Stimulated activated CD4-positive, alpha-beta T cell treated with anti-CD3 and anti-CD28 coated beads, Interleukin-15, amount 100 ng/mL, for 1 hour (primary cell): ENCODE measurements at places on chromosomes 3 and 15.

DNA sequence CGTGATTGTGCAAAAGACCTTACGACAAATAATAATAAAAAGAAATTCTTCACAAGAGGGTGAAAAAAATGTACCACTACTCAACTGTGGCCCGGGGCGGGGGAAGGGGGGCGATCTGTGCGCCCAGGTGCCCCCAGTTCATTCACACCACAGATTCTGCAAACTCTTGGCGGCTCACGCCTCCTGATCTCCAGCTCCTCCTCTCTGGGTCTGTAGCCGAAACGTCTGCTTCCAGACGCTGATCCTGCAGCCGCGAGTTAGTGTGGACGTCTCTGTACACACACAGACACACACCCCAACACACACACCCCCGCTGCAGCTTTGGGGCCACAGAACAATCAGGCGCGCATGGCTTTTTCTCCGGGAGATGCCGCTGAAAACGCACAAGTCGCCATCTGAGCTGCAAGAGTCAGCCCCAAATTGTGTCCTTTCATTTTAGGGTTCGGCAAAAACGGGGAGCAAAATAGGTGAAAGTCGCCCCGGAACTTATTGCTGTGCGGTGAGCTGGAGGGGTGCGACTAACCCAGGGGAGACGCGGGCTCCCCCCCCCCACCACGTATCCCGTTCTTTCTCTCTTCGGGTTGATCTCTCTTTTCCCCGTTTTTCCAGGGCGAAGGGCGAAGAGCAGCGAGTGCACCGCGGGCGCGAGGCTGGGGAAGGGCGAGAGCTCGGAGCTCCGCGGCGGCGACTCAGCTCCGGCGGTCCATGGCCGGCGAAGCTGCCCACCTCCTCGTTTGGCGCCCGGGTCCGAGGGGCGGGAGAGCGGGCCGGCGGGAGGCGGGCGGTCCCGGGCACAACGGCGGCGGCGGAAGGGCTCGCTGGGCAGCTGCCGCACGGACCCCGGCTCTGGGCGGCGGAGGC lies 505 bp upstream of the WNT5A start:
- DNase-seq, result no peak

- DNase-seq, result no peak
Measured at GRCh38 chr3:135751991-135752390, 213.5 kb upstream of the PPP2R3A start.

DNA sequence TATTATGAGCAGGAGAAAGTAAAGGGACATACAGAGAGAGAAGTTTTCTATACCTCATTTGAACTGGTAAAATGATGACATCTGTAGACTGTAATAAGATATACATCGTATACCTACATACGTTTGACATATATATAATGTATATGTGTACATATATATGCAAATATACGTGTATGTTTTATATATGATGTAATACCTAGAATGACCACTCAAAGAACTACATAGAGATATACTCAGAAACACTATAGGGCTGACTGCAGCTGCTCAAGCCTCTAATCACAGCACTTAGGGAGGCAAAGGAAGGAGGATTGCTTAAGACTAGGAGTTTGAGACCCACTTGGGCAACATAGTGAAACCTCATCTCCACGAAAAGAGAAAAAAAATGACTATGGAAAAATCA lies 48.5 kb upstream of the MCTP2 start:
- DNase-seq, result no peak

DNA sequence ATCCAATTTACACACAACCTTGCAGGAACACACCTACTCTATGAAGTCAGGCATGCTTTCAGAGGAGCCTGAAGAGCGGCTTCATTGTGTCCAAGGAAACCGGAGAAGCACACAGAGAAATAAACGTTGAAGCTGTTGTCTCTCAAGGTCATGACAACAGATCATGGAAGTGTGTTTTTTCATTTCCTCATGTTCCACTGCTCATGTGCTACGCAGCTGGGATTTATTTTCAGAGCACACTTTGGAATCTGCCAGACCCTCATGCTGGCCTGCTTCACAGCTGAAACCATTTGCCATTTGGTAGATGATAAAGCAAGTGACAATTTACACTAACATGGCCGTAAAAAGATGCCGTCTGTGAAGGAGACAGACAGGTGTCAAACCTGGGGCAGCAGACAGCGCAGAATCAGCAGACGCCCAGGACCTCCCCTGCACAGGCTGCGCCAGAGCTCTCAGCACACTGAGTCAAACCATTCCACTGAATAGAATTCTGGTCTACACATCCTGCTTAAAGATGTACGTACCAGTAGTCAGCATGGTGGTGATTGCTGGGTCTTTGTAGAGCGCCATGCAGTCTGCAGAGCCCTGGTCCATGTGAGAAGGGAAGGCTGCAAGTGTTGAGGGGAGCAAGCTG lies 99.3 kb downstream of the ARNT2 start:
- DNase-seq, result no peak

- no peak for DNase-seq
Measured at GRCh38 chr3:59992578-59992977, 942.8 kb upstream of the CFAP20DC start.

GRCh38 chr15:96132126-96132525 lies 198.4 kb upstream of the NR2F2 start:
- no peak for DNase-seq

DNA sequence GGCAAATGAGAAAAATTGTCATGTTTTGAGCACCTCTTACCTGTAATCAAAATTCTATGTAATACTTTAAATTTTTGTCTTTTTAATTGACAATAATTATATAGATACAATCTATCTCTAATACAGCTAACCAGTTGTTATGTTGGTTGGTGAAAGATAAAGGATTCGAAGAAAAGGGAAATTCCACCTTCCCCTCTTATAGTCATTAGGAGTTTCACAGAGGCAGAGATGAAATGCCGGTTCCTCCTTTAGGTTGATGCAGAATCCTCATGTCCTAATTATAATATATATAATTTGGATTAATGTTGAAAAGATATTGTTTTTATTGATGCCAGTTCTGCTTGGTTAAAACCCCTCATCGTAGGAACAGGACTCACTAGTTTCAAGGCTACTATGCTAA lies 67.1 kb downstream of the LRCH3 start:
- no peak for DNase-seq

DNA sequence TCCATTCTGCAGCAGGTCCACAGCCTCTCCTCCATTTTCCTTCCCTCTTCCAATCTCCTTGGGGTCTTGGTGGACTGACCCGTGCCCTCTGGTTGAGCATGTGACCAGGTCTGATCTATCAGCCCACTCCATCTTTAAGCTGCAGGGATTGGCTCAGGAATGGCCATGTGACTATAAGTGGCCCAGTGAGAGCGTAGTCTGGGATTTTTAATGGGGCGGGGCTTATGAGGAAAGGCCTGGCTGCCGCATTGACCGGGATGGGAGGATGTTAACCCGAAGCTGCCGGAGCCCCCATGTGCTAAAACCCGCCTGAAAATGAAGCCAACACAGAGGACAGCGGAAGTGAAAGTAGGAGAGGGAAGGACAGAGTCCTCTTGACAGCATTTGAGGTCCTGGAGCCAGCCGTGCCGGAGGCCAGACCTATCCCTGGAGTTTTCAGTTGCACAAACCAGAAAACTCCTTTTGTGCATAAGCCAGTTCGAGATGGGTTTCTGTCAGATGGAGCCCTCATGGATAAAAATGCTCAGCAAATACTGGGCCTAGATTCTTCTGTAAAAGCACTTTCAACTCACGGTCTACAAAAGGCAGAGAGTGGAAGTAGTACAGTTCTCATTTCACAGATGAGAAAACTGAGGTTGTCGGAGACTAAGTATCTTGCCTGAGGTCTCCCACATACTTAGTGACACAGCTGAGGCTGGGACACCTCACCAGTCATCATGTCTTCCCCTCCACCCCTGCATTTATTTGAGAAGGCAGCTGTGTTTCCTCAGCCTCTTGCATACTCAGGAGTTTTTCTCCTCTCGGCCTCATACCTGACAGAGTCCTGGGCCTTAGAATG lies 61.9 kb downstream of the ATP2B2 start:
- no peak for DNase-seq

DNA sequence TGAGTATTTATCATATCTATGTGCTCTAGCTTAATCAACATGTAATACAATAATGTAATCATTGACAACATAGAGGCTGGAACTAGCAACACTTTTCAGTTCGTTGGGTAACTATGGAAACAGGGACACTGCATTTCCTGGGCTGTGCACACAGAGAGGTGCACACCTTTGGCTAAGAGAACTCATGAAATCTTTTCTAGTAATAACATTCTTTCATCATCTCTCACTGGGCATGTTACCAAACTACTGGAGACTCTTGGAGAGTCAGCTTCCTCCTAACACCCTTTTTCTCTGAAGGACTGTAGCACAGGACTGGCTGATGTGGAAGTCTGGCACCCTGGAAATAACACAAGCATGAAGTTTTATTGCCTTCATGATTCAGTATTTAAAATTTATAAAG lies 135.6 kb downstream of the KCNMB2 start:
- DNase-seq, result no peak

DNA sequence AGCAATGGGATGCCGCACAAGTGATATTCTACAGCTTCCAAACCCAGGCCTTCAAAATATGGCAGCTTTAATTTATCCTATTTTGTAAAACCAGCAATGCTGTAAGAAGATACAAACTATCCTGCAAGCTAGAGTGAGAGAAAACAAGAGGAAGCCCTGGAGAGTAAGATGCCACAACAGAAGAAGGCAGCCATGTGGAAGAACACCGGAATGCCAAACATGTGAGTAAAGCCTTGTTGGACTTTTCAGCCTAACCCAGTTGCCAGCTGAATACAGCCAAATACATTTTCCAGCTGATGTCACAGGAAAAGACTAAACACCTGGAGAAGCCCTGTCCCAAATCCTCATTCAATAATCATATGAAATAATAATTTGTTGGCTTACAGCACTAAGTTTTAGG lies 1115.1 kb upstream of the CADM2 start:
- no peak for DNase-seq

GRCh38 chr3:119542168-119542767 lies 17.1 kb downstream of the CD80 start:
- DNase-seq, result no peak

- DNase-seq, result no peak
Measured at GRCh38 chr3:184428561-184429175, 48.8 kb downstream of the CHRD start.

- DNase-seq, result no peak
Measured at GRCh38 chr3:52682016-52682415, 3.7 kb downstream of the PBRM1 start.

GRCh38 chr3:172646439-172647015 lies 64.3 kb downstream of the NCEH1 start:
- no peak for DNase-seq

DNA sequence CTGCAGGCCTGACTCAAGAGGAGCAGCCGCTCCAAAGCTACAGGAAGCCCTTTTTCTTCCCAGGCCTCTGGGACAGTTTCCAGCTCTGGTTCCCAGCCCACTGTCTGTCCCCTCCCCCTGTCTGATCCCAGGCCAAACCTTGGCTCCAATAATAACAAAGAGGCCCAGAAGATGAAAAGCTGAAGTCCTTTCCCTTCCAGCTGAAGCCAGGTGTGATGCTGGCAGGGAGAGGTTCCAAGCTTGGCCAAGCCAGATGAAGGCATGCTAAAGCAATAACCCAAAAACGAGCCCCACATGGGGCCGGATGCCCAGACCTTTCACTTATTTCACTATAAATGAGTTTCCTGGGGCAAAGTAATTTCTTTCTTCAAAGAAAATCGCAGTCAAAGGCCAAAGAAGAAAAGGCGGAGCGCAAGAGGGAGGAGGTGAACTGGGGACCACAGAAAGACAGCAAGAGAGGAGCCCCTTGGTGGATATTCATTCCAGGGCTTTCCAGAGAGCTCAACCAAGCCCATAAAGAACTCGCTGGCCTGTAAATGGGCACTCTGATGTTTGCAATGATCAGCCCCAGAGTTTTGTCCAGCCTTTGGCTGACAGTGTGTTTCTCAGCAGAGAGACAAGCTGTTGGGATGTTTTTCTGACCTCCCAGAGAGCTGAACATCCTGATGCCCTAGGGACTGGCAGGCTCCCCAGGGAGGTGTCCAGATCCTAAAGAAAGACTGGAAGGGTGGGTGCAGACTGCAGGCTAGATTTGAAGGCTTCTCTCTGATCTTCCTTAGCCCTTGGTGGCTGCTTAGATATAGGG lies 157.6 kb downstream of the UACA start:
- DNase-seq, result no peak

DNA sequence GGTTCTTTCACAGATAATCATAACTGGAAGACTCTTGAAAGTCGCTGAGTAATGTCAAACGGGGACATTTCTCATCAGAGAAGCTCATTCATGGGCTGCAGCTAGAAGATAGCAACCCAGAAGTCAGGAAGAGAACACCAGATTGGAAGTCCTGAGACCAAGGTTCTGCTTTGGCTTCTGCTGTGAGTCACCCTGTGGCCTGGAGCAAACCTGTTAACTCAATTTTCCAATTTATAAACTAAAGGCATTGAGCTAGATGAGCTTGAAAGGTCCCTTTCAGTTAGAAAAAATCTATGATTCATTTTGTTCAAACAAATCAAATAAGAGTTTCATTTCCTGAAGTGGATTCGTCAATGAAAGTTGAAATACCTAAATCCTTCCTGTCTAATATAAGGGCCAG lies 402.2 kb downstream of the EPHB1 start:
- no peak for DNase-seq

DNA sequence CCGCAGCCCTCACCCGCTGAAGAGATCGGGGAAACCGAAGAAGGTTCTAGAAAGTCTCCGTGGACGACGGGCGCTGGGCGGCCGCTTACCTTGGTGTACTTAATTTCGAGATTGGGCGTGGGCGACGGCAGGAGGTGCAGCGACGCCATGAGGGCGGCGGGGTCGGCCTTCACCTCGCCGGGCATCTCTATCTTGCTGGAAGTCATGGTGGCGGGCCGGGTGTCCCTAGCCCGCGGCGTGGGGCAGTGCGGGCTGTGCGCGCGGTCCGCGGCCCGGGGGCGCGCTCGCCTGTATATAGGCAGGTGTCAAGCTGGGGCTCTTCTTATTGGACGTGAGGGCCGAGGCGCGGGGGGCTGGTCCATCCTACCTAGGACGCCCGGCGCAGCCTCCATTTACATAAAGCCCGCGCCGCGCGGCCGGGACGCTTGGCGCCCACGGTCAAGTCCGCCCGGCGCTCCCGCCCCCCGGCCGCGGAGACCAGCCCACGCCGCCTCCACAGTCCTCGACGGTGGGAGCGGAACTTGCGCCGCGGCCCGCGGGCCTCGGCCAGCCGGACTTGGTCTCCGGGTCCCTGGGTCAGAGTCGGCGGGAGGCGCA lies at the start of gene ALDH1A2:
ALDH1A2 (minus strand) TSS at position 267 of the 597 bp plus-strand sequence; CDS start at position 206, 61 bp downstream.
- peak; percentile 0 for DNase-seq

DNA sequence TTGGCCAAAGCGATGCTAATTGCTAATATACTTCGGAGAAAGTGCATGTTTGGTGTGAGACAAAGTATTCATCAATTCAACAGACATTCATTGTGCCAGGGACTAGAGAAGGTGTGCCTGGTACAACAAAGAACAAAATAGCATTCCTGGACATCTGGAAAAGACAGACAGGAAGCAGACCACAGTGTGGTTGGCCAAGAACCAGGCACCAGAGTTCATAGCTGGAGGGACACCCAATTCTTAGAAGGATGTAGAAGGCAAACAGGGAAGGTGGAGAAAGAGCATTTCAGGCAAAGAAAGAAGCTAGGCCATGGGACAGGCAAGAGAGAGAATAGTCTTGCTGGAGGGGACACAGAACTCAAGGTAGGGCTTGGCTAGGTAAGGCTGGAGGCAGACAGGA lies 105.8 kb upstream of the ETV5 start:
- DNase-seq, result no peak

GRCh38 chr3:66439666-66440344 lies 61.0 kb downstream of the LRIG1 start:
- DNase-seq, result no peak
